ENCODE measurements at places on chromosomes 6 and 20. TPM values are rescaled to one million over a fixed set of nuclear protein-coding genes. Genes with fewer than 3 reads are reported as not detected.
A peak's percentile ranks its signal among the peaks of the same experiment; 100 is the strongest.

- no peak for DNase-seq
These were observed 5.3 kb upstream of the CCM2L start for GRCh38 chr20:32004963-32005362.

GRCh38 chr6:44396968-44397367 is 9.5 kb downstream of the CDC5L start:
- DNase-seq, result no peak

GRCh38 chr20:46670585-46671584 is 18.4 kb downstream of the TP53RK start:
- no peak for DNase-seq

- peak; percentile 21 for DNase-seq
These were observed 995 bp upstream of the GSTA4 start for GRCh38 chr6:52995913-52996645.

GRCh38 chr20:58642441-58642840 is 8.6 kb upstream of the STX16 start:
- DNase-seq, result no peak

DNA sequence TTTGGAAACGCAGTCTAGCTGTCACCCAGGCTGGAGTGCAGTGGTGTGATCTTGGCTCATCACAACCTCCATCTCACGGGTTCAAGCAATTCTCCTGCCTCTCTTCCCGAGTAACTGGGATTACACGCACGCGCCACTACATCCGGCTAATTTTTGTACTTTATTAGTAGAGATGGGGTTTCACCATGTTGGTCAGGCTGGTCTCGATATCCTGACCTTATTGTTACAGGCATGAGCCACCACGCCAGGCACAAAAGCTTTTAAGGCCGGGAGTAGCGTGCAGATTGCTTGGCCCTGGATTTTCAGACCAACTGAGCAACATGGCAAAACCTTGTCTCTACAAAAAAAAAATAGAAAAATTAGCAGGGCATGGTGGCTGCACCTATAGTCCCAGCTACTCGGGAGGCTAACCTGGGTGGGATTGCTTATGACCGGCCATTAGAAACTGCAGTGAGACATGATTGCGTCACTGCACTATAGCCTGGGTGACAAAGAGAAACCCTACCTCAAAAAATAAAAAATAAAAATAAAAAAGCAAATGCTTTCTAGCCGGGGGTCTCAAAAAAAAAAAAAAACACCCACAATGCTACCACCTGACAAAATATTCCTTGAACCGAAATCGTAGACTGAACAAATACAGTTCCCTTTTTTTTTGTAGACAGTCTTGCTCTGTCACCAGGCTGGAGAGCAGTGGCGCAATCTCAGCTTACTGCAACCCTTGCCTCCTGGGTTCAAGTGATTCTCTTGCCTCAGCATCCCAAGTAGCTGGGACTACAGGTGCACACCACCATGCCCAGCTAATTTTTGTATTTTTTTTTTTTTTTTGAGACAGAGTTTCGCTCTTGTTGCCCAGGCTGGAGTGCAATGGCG is 15.0 kb downstream of the RBM39 start:
- DNase-seq, result no peak

DNA sequence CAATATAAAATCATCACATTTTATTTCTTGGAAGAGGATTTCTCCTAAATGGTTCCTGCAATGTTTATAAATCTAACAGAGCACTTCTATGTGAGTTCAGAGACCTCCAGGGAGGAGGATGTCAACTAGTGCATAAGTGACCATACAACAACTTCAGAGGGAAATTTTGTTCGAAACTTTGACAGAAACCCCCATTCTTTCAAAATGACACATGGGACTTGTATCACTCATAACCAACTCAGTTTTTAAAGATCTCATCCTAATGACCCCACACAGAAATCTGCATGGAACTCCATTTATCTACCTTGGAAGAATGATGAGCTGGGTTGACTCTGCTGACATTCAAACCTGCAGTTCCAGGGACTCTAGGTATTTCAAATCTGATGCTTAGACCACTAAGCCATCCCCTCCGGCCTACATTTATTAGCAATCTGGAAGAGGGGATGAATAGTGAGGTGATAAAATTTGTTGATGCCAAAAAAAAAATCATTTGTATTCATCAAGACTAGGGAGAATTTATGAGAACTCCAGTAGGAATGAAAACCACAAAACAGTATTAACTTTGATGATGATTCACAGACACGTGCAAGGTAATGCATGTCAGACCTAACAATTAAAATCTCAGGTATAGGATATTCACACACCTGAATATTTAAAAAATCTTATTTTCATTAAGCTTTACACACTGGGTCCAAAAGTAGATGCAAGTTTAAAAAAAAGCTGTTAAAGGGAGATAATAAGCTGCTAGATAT is 153.0 kb downstream of the REV3L start:
- DNase-seq, result no peak

DNA sequence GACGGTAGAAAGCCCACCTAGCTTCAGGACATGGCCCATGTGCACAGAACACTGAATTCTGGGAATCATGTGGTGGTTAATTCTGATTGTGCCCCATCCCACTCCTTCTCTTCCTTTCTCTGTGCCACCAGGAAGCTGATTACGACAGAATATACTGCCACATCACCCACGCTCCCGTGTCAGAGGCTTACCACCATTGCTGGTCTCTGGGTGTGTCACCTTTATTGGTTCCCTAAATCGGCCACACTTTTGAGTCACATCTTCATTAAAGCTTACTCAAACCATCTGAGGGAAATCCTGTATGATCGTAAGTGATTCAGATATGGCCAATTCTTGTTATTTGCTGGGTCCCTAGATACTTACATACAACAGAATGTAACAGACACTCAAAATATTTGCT is 3.1 kb downstream of the TRMT6 start:
- DNase-seq, result no peak

PPP1R3G gene
- polyA plus RNA-seq, result 1.5 TPM

SLC35B3 gene
- 39.4 TPM for polyA plus RNA-seq

ZNF391 gene
- polyA plus RNA-seq, result 11.1 TPM

WFDC5 gene
- not detected for polyA plus RNA-seq
